ENCODE measurements at places on chromosomes 6 and 20. TPM values are rescaled to one million over a fixed set of nuclear protein-coding genes. Genes with fewer than 3 reads are reported as not detected.
A peak's percentile ranks its signal among the peaks of the same experiment; 100 is the strongest.

GRCh38 chr20:60295214-60295613, 337.0 kb downstream of the CDH26 start:
- H3K27me3 ChIP-seq: no peaks in the 10 kb centered on the region
- H3K4me3 ChIP-seq: no peak overlapping the region
- H3K4me1 ChIP-seq: no peaks in the 10 kb centered on the region

GRCh38 chr6:54244430-54244829, 63.8 kb upstream of the TINAG start:
- no peaks in the 10 kb centered on the region for H3K36me3 ChIP-seq
- no peak overlapping the region for H3K4me3 ChIP-seq
- H3K27ac ChIP-seq: no peak overlapping the region
- DNase-seq: no peak
- no peaks in the 10 kb centered on the region for H3K27me3 ChIP-seq

Gene R3HDML
- polyA plus RNA-seq: not detected

- H3K36me3 ChIP-seq: no peaks in the 10 kb centered on the region
- no peaks in the 10 kb centered on the region for H3K27me3 ChIP-seq
- no peak overlapping the region for H3K4me3 ChIP-seq
- DNase-seq: no peak
- peaks cover 17% of the 10 kb centered on the region for H3K4me1 ChIP-seq
These were observed 147.1 kb upstream of the SASH1 start for GRCh38 chr6:148195511-148195910.

GRCh38 chr20:61957961-61958715, 107.5 kb downstream of the TAF4 start:
- no peaks in the 10 kb centered on the region for H3K4me1 ChIP-seq
- peak; percentile 18 for DNase-seq
- H3K4me3 ChIP-seq: no peak overlapping the region
- no peaks in the 10 kb centered on the region for H3K27me3 ChIP-seq
- no peak overlapping the region for H3K27ac ChIP-seq

DNA sequence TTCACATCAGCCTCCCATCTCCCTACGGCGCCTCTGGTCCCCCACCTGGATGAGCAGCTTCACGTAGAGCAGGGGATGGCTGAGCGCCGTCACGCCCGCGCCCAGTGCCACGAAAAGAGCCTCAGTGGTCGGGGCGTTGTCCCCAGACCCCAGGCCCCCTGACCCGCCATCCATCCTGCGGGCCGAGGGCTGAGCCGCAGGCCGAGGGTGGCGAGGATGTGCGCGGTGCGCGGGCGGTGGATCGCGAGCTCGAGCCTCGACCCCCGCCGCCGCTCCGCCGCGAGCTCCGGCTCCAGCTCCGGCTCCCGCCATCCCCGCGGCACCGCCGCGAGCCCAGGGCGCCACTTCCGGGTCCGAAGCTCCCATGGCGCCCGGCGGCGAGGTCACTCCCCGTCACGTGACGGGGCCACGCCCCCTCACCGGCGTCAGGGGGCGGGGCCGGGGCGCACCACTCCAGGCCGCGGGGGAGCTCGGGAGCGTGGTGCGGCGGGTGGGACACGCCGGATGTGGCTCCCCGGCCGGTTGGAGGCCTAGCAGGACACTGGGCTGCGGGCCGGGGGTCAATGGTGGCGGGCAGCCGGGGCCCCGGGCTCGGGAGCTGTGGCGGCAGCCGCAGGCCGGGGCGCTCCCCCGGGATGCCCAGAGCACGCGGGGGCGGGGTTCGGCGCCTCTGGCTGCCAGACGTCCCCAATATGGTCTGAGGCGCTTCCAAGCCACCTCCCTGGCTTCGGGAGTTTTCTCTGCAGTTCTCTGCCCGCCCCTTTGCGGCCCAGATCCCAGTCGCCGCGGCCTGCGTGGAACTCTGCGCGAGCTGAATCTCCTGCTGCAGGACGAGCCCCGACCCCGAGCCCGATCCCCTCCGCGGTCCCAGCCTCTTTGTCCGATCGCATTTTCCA, at the start of gene MTCH1:
TSS of gene MTCH1 (minus strand) at position 389 of the 896 bp plus-strand sequence. CDS start at position 366, 23 bp downstream.
- no peaks in the 10 kb centered on the region for H3K27me3 ChIP-seq
- no peaks in the 10 kb centered on the region for H3K36me3 ChIP-seq
- DNase-seq: peak; percentile 97
- H3K4me1 ChIP-seq: peaks cover 55% of the 10 kb centered on the region
- peak within 1 kb of the TSS; percentile 99 for H3K27ac ChIP-seq

DNA sequence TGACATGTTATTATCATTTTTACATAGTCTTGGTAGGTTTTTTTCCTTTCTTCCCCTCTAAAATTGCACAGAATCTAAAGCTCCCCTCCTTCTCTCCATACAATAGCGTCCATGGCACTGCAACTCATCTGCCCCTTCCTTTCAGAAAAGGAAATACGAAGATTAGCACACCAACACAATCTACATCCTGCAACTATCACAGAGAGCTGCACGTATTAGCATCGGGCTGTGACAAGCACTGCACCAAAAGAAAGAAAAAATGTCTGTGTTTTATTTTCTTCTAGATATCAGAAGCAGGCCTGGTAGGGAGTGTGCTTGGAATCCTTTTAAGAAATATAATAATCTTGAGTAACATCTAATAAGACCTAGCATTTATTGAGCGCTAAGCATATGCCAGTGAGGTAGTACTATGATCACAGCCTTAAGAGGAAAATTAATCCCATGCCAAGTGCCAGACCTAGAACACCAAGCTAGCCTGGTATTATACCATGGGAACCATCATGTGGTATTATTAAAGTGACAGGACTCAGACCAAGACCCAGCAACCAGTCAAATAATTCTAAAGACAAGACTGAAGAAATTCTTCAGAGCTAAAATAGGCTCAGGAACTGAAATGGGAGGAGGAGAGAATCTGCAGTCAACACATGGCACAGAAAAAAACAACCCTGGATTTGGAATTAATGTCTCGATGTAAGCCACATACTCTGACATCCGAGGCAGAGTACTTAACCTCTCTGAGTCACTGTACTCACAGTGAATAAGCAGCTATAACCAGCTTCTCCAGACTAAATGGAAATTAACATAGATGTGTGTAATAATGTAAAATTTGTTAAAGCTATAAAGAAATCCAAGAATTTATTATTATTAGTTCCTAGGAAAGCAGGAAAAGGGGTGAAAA, 124.3 kb downstream of the IPCEF1 start:
- no peaks in the 10 kb centered on the region for H3K27me3 ChIP-seq
- no peaks in the 10 kb centered on the region for H3K36me3 ChIP-seq
- no peaks in the 10 kb centered on the region for H3K4me1 ChIP-seq
- no peak overlapping the region for H3K4me3 ChIP-seq

DNA sequence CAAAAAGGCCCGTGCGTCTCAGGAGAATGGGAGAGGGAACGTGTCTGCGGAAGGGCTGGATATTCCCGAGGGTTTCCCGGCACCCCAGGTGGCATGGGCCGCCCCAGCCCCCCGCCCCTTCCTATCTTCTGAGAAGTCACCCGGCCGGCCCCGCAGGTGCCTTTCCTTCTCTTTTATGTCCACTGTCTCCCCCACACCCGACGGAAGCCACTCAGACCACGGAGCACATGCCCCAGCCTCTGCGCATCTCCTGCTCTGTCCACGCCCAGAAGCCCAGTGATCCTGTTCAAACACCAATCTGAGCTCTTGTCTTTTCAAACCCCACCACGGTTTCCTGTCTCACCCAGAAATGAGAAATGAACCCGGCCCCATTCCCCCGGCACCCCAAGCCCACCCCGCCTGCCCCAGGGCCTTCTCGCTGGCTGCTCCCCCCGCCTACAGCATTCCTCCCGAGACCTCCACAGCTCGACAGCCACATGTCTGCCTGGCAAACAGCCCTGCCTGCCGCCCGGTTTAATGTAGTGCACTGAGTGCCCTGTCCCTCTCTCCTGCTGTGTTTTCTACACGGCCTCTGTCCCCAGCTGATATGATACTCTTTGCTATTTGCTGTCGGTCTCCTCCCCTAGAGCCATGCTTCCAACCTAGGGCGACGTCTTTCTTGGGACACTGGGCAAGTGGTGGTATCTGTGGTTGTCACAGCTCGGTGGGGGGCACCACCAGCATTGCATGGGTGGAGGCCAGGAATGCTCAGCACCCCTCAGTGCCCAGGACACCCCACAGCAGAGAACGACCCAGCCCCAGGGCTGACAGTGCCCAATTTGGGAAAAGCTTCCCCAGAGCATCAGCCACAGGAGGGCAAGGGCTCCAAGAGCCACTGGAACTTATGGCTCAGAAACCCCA, 182.7 kb downstream of the TAF4 start:
- H3K27ac ChIP-seq: no peak overlapping the region
- no peak for DNase-seq
- H3K36me3 ChIP-seq: no peaks in the 10 kb centered on the region
- no peak overlapping the region for H3K4me3 ChIP-seq
- no peaks in the 10 kb centered on the region for H3K4me1 ChIP-seq
- no peaks in the 10 kb centered on the region for H3K27me3 ChIP-seq

- H3K4me1 ChIP-seq: no peaks in the 10 kb centered on the region
- H3K4me3 ChIP-seq: no peak overlapping the region
- no peak for DNase-seq
- no peaks in the 10 kb centered on the region for H3K27me3 ChIP-seq
These were observed 20.5 kb upstream of the SNRPC start for GRCh38 chr6:34736823-34737222.

DNA sequence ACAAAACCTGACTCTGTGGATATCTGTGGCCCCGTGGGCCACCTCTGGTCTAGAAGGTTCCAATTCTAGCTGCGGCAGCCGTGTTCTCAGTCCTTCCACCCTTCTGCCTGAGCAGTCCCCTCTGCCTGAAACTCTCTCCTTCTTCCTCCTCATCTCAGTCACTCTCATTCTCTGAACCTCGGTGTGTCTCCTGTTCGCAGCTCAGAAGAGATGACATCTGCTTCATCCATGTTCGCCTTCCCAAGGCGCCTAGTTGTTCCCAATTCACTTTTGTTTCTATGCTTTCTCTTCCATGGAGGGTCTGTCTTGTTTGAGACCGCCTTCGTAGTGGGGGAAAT, 95.5 kb downstream of the CEBPB start:
- no peak overlapping the region for H3K4me3 ChIP-seq
- peaks cover 33% of the 10 kb centered on the region for H3K4me1 ChIP-seq
- H3K27ac ChIP-seq: peak overlapping the region; percentile 69
- no peaks in the 10 kb centered on the region for H3K27me3 ChIP-seq
- no peak for DNase-seq

DNA sequence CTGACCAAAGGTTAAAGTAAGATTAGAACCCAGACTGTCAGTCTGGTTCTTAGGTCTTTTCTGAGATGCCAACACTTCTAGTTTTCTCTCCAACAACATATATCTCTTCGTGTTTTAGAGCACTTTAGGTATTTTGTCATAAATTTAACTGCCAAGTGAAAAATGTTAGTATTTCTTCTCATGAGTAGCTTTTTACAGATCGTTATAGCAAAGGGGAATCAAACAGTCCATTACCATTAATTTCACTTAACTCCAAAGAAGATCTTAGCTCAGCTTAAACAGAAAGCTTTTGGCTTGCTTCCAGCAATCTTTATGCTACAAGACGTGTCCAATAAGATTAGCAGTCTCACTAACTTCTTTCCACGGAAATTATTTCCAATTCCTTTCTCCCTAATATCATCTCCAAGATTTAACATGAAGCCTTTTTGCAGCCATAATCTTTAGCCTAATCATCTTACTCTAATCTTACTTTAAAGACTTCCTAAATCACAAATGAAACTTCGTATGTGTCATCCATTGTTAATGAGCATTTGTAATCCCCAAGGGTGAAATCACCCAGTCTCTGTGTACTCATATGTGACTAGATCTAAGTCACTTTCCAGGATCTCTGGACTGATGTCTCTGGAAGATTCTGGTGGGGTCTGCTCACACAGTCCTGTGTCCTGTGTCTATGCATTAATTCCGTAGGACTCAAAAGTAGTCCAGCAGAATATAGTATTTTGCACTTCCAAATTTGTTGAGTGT, 38.7 kb downstream of the MOXD1 start:
- DNase-seq: no peak
- no peak overlapping the region for H3K27ac ChIP-seq
- H3K36me3 ChIP-seq: no peaks in the 10 kb centered on the region

Gene GPX5
- polyA plus RNA-seq: not detected

- H3K4me3 ChIP-seq: no peak overlapping the region
- no peaks in the 10 kb centered on the region for H3K27me3 ChIP-seq
- H3K36me3 ChIP-seq: no peaks in the 10 kb centered on the region
- no peak for DNase-seq
- H3K27ac ChIP-seq: no peak overlapping the region
- no peaks in the 10 kb centered on the region for H3K4me1 ChIP-seq
These were observed 66.2 kb upstream of the CD83 start for GRCh38 chr6:14051355-14051754.

DNA sequence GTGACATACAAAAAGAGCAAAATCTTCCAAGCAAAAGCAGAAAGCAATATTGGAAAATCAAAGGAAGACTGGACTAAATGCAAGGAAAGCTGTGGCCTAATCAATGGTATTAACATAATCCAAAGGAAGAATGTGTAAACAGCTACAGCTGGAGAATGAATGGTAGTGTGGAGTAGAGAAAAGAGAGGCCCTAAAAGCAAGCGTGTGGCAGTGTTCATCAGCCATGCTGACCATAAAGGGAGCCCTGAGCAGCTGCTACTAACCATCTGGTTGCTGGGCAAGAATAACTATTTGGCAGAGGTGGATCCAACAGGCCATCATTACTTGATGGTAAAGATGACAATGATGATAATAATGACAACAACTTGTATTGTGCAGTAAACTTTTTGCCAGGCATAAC, 148.5 kb upstream of the BEND6 start:
- H3K4me3 ChIP-seq: no peak overlapping the region
- no peak overlapping the region for H3K27ac ChIP-seq
- no peak for DNase-seq
- no peaks in the 10 kb centered on the region for H3K27me3 ChIP-seq
- no peaks in the 10 kb centered on the region for H3K4me1 ChIP-seq
- no peaks in the 10 kb centered on the region for H3K36me3 ChIP-seq

Gene CEP85L
- 2.9 TPM for polyA plus RNA-seq

GRCh38 chr6:45479834-45480751, 102.4 kb upstream of the SUPT3H start:
- H3K4me3 ChIP-seq: no peak overlapping the region
- no peaks in the 10 kb centered on the region for H3K27me3 ChIP-seq
- DNase-seq: no peak
- no peaks in the 10 kb centered on the region for H3K36me3 ChIP-seq

DNA sequence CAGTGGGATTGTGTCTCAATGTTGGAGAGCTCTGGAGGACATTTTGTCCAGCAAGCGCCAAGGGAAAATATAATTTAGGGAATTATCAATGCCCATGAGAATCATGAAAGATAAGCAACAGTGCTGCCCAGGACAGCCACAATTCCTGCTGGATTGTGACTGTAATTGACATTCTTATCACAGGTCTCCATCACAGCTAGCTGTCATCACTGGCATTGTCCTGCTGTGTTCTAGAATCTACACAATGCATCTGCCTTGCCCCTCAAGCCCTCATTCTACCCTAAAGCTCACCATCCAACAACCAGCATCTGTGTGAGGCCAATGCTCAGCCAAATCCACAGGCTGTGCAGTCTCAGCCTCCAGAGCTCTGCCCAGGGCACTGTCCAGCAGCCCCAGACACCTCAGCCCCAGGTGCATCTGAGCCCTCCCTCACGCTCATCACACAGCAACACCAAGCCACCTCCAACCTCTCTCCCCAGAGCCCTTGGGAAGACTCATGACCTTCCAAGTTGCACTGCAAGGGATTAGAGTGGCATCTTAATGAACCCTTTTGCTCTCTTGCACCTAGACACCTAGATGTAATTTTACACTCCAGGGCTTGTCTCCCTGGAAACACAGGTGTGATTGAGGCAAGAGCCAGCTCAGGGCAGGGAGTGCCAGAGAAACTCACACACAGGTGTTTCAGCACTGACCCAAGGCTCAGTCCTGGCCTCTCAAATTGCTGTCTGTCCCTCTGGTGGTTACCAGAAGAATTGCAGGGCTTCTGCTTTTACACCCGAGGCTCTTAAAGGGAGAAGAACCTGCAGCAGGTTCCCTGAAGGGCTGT, 85.2 kb upstream of the PHACTR3 start:
- H3K27me3 ChIP-seq: peaks cover 69% of the 10 kb centered on the region
- no peak overlapping the region for H3K27ac ChIP-seq
- H3K36me3 ChIP-seq: no peaks in the 10 kb centered on the region
- DNase-seq: no peak
- no peak overlapping the region for H3K4me3 ChIP-seq
- no peaks in the 10 kb centered on the region for H3K4me1 ChIP-seq
